Stimulated activated CD4-positive, alpha-beta T cell treated with anti-CD3 and anti-CD28 coated beads, TNF-alpha, amount 100 ng/mL, for 48 hours (primary cell): ENCODE measurements at places on chromosomes 1 and 21.

GRCh38 chr1:19327736-19328135 lies 15.6 kb downstream of the SLC66A1 start:
- no peak for DNase-seq

GRCh38 chr1:45011837-45012638 lies at the start of gene UROD:
Gene UROD, plus strand, starts transcription at chr1:45012254. Its CDS starts 12 bp downstream, at chr1:45012266.
- peak; percentile 87 for DNase-seq

GRCh38 chr1:17440827-17441168 lies 1.3 kb upstream of the RCC2 start:
- no peak for DNase-seq

- no peak for DNase-seq
These were observed 533.3 kb downstream of the PTBP2 start for GRCh38 chr1:97254731-97255463.

GRCh38 chr1:20150326-20150705 lies 11.2 kb downstream of the PLA2G2F start:
- DNase-seq, result no peak

DNA sequence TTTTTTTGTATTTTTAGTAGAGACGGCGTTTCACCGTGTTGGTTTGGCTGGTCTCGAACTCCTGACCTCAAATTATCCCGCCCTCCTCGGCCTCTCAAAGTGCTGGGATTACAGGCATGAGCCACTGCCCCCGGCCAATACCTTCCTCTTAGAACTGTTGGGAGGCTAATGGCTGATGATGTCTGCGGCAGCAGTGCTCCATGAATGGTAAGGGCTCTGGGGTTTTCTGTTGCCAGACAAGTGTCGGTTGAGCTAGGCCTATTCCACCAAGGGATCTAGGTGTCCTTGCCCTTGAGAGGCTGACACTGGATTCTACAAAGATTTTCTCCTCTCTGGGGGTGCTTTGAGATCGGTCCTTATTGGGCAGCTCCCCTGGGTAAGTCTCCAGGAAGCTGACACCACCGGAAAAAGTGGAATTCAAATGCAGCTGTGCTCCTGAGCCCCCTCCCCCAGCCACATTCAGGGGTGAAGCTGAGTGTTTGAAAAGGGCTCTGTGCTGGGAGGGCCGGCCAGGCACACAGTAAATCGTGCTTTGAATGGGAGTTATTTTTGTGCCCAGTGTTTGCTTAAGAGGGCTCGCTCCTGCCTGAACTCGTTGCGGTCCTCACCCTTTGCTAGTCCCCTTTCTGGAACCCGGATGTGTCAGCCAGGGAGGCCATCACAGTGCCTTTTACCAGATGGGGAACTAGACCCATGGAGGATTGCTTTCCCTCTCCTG lies 5.2 kb downstream of the SOX13 start:
- DNase-seq, result no peak

DNA sequence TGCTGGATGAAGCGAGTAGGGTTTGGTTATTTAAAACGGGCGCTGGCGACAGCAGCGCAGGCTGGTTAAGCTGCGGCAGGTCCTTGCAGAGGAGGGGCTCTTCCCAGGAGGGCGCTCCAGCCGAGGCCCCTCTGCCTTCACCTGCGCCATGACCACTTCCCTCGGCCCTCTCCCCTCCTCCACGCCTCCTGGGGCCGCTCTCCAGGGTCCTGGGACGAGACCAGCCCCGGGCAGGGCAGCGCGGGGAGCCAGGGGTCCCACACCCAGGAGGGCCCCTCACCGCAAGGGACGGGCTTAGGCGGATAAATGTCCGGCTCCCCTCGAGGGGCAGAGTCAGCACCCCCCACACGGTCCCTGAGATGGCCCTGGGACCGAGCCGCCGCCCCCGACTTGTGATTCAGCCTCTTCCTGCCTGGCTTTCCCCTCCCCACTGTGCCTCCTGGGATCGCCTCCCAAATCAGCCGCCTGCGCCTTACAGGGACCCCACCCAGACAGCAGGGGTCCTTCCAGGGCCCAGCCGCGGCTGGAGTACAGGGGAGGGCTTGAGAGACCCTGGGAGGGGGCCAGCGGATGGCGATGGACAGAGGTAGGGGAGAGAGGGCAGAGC lies 380.7 kb downstream of the MATN1 start:
- no peak for DNase-seq

DNA sequence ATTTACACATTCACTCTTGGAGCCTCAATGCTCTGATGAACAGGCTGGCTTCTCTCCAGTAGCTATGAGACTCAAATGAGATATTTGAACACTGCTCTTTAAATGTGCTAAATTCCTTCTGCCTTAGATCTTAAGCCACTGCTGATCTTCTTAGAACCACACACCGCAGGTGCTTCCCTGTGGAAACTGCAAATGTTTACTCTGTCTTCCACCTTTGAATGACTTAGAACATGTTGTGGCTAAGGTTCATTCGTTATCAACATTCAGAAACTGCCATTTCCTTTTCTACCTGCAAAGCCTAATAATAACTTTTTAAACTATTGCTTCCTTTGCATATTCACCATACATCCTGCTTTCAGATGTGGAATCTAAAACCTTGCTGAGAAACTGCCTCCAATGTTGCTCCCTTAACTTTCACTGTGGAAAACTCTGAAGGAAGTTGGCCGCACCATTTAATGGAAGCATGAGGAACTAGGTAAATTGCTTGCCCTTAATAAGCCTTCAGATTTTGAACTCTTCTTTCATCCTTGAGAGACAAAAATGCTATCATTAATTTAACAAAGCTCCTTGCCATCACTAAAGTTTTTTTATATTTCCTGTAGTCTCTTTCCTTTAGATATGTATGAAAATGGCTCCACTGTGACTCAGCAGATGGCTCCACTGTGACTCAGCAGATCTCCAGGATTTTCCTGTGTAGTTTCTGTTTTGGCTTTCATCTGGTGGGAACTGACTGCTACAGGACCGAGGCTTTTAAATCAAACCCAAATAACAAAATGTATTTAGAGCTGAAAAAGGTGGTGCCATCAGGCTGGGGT lies 143.8 kb downstream of the TNFSF18 start:
- DNase-seq, result no peak

GRCh38 chr1:119635811-119636390 lies 12.2 kb downstream of the ZNF697 start:
- DNase-seq, result no peak

GRCh38 chr1:14650951-14651350 lies 52.5 kb downstream of the KAZN start:
- no peak for DNase-seq

DNA sequence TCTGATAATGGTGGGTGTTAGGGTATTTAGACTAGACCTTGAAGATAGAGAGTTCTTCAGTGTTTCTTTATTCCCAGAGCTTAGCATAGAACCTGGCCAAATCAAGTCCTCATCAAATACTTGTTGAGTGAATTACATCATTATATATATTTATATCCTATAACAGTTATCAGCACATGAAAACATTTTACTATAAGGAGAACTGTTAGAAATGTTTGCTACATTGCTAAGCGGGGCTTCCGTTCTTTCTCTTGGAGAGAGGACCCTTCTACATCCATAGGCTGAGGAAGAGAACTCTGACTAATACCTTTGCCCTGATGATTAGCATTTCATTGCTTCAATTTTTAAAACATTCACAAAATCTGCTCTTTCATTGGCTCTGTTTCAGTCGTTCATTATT lies 66.5 kb upstream of the NBL1 start:
- no peak for DNase-seq

- DNase-seq, result no peak
These were observed 18.5 kb downstream of the OPTC start for GRCh38 chr1:203512517-203512847.

- DNase-seq, result no peak
These were observed 52.8 kb upstream of the ACTRT2 start for GRCh38 chr1:2968471-2968881.

GRCh38 chr1:79283451-79283850 lies 276.9 kb upstream of the ADGRL4 start:
- DNase-seq, result no peak

DNA sequence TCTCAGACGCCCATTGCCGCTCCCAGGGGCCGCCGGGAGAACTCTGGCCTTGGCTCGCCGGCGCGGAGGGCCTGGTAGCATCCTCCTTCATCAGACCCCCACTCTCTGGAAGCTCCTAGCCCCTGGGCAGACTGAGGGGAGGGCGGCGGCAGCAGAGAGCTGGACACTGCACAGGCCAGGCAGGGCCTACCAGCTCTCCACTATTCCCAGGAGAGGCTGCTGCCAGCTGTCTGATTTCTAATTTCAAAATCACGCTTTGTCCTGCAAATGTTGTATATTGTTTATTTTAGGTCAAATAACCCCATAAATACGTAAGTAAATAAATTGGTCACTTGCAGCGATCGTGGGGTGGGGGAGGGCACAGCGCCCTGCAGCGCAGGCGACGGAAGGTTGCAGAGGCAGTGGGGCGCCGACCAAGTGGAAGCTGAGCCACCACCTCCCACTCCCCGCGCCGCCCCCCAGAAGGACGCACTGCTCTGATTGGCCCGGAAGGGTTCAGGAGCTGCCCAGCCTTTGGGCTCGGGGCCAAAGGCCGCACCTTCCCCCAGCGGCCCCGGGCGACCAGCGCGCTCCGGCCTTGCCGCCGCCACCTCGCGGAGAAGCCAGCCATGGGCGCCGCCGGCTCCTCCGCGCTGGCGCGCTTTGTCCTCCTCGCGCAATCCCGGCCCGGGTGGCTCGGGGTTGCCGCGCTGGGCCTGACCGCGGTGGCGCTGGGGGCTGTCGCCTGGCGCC lies at the start of gene MTARC1:
MTARC1 (plus strand) TSS at position 577 of the 732 bp plus-strand sequence; CDS start at position 609, 32 bp downstream.
- no peak for DNase-seq

DNA sequence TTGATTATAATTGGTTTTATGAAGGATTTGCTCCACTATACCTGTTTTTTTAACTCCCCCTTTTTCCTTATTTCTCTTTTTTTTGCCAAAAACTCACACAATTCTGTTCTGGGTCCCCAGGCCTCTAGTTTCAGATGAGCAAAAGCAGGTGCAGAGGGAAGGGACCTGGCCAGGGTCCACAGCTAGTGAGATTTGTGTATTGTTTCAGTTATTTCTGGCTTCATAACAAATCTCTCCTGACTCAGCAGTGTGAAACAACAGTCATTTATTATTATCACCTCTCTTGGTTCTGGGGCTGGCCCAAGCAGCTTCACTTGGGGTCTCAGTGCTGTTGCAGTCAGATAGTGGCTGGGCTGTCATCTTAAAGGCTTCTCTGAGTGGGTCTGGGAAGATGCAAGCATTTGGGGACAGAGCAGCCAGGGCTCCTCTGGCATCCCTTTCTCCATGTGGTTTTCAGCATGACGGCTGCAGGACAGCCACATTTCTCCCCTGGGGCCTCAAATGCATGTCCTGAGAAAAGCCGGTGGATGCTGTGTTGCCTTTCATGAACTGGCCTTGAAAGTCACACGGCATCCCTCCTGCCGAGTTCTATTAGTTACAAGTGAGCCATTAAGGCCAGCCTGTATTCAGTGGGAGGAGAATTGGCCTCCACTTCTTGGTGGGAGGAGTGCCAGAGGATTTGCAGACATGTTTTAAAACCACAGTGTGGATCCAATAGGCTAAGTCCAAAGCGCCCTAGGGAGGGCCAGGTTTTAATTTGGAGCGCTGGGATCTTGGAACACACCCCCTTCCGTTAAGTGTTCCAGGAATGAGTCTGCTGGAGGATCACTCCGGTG lies 137.1 kb downstream of the CAMTA1 start:
- DNase-seq, result no peak

- no peak for DNase-seq
These were observed 32.1 kb downstream of the ADCY10 start for GRCh38 chr1:167881786-167882185.

- no peak for DNase-seq
These were observed 59.3 kb downstream of the NOS1AP start for GRCh38 chr1:162128693-162129356.

GRCh38 chr21:44461464-44462001 lies 6.2 kb downstream of the LRRC3 start:
- DNase-seq, result no peak

- no peak for DNase-seq
These were observed 17.7 kb downstream of the COL6A2 start for GRCh38 chr21:46115441-46116188.
